Stimulated activated CD8-positive, alpha-beta memory T cell treated with anti-CD3 and anti-CD28 coated beads, Interleukin-7, amount 100 ng/mL, for 1 hour (primary cell): ENCODE measurements at places on chromosomes 2 and 18.
A peak's percentile ranks its signal among the peaks of the same experiment; 100 is the strongest.

DNA sequence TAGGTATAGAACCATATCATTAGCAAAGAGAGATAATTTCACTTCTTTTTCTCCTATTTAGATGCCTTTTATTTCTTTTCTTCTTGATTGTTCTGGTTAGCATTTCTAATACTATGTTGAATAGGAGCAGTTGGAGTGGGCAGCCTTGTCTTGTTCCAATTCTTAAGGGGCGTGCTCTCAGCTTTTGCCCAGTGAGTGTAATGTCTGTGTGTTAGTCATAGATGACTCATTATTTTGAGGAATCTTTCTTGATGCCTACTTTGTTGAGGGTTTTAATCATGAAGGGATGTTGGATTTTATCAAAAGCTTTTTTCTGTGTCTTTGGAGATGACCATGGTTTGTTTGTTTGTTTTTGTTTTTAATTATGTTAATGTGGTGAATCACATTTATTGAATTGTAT is 1453.1 kb upstream of the SLC39A10 start:
- no peak for DNase-seq

- DNase-seq: no peak
Measured at GRCh38 chr2:120299561-120299960, 46.4 kb upstream of the INHBB start.

GRCh38 chr2:55092439-55092838 is 42.2 kb upstream of the RTN4 start:
- no peak for DNase-seq

- DNase-seq: no peak
Measured at GRCh38 chr2:20177556-20178248, 47.2 kb downstream of the SDC1 start.

DNA sequence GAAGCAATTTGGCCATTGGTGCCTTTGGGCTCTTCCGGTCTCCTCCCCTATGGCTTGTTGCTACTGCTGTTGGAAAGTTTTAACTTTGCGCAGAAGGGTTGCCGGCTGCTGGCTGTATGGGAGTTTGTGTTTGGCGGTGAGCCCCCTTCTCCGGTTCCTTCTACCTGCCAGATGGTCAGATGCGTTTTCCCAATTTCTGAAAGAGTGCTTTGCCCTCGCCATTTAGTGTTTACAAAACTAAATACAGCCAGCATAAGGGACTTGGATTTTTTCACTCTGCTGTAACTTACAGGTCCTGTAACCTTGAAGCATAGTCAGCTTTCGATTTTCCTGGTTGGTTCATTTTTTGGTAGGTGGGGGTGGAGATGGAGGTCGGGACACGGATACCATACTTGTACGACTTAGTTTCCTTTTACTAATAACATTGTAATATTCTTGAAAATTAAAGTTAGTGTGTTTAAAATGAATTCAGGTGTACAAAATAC is 604 bp downstream of the COQ10B start:
- DNase-seq: peak; percentile 56

GRCh38 chr2:147689220-147689909 is 155.5 kb upstream of the ACVR2A start:
- DNase-seq: no peak

- DNase-seq: no peak
Measured at GRCh38 chr2:23409248-23409647, 24.3 kb downstream of the KLHL29 start.

GRCh38 chr2:68747900-68748299 is 13.3 kb downstream of the ARHGAP25 start:
- DNase-seq: no peak

DNA sequence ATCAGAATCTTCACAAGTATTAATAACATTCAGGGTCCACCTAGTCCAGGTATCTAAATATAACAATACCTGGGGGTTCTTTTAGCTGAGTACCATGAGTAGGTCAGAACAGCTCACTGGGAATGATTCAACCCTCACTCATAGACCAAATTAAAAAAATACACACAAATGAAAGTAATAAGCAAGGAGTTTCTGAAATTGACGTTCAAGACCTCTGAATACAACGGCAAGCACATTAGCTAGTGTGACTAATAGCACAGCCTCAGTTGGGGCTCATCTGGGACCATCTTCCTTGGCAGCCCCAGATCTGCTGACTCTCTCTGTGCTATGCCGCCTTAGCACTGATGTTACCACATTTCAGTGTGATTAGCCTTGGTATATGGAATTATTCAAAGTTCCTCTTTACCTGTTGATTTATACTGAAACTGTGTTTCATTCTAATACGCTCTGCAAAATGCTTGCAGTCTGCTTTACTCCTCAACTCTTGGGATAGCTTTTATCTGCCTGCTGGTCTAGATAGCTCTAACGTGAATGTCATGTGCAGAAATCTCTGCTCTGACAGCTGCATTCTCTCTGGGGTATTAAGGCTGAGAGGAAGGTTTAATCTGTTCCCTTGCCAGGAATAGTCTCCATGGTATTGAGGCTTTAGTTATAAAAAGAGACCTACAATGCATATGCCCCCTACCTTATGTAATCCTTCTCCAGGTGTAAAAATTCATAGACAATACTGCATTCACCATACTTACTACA is 153.3 kb downstream of the METTL4 start:
- DNase-seq: no peak

- no peak for DNase-seq
Measured at GRCh38 chr18:23943104-23943503, 71.5 kb upstream of the TTC39C start.

- DNase-seq: no peak
Measured at GRCh38 chr2:86015006-86015405, 90.7 kb downstream of the POLR1A start.

DNA sequence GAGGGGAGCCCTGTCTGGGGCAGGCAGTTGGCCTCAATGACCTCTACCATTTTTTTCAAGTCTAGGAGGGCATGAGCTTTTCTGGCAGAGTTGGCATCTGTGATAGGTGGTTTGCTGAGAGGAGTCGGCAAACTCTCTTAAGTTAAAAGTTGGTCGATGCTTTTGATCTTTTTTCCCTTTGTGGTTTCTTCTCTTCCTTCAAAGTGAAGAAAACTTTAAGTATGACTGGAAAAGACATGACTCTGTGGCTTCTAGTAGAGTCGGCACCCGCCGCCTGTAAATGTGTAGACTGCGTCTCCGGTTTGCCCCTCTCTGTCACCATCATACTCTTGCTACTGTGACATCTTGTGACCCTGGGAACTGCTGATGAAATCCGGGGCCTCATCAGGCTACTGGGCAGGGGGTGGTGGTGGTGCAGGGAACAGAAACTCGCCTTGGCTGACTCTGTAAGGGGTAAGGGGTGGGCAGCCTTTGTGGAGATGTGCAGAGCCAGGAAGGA is 21.1 kb downstream of the INPP5D start:
- no peak for DNase-seq

- DNase-seq: no peak
Measured at GRCh38 chr2:236164201-236164924, 3.8 kb downstream of the GBX2 start.

- DNase-seq: no peak
Measured at GRCh38 chr2:88239781-88240180, 69.6 kb downstream of the THNSL2 start.
